Fibroblast of skin of right biceps (primary cell): ENCODE measurements at places on chromosomes 2 and 18.

- DNase-seq: no peak
Observed at GRCh38 chr2:217090024-217090473, 230.2 kb upstream of the TNP1 start.

DNA sequence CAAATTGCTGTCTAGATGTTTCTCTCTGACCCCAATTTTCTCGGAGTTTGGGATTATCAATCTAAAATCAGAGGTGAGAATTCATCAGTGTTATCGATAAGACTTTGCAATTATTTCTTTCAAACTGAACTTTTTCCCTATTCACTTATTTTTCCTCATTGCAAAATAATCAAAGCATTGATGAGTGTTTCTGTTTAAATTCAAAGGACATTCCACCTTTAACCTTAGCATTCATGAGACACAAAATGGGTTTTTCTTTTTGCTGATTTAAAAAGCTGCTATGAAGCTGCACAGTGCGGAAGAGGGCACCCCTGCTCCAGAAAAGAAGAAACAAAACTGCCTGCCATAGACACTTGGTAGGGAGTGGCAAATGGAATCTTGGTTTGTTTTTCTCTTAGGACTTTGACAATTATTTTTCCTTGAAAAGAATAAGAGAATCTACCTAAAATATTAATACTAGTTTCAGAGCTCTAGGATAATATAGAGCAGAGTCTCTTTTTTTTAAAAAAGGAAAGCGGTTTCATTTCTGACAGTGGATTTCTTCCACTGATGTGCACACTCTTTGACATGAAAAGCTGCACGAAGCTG is 203.4 kb downstream of the TGIF1 start:
- DNase-seq: no peak

- no peak for DNase-seq
Observed at GRCh38 chr2:70942396-70943204, 6.9 kb downstream of the ATP6V1B1 start.

DNA sequence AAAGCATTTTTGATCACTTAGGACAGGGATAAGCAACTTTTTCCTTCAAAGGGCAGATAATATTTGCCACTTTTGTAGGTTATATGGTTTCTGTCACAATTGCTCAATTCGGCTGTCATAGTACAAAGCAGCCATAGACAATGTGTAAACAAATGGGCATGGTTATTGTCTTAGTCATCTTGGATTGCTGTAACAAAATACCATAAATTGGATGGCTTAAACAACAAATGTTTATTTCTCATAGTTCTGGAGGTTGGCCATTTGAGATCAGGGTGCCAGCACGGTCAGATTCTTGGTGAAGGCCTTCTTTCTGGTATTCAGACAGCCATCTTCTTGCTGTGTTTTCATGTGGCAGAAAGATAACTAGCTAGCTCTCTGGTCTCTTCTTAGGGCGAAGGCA is 91.2 kb downstream of the TAF4B start:
- no peak for DNase-seq

GRCh38 chr2:16031058-16031847 is 90.9 kb downstream of the MYCN start:
- DNase-seq: no peak

- no peak for DNase-seq
Observed at GRCh38 chr2:126664234-126664633, 8.3 kb downstream of the GYPC start.

DNA sequence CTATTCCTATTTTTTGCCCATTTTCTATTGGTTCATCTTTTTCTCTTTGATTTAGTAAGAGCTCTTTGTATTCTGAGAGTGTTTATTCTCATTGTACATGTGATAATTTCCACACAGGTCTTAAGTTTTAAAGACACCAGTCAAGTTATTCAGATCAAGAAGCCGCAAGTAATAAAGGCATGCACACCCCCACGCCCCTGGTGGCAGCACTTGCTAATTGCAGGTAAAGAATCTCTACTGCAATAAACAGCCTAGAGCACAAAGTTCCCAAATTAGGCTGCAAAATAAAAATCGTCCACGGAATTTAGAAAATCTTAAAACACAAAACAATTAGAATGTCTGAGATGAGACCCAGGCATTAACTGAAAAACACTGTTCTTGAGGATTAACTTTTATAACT is 45.2 kb downstream of the ST3GAL5 start:
- no peak for DNase-seq

GRCh38 chr2:205948496-205948837 is 137.5 kb downstream of the INO80D start:
- no peak for DNase-seq

DNA sequence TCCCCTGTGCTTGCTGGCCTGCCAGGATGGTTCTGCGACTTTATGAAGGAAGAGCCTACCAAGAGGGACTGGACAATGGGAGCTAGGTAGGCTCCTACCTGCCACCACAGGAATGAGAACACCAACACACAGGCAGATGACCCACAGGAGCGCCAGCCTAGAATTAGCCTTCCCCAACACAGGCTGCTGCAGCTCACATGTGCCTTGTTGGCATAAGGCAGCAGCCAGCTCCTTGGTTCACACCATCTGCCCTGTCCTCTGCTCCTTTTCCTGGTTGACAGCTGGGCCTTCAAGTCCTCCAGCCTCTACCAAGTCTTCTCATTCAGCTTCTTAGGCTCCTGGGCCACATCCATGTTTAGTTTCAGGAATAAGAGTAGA is 705.4 kb upstream of the RAB6C start:
- DNase-seq: no peak

- DNase-seq: no peak
Observed at GRCh38 chr18:59218018-59218417, 1.9 kb upstream of the GRP start.

DNA sequence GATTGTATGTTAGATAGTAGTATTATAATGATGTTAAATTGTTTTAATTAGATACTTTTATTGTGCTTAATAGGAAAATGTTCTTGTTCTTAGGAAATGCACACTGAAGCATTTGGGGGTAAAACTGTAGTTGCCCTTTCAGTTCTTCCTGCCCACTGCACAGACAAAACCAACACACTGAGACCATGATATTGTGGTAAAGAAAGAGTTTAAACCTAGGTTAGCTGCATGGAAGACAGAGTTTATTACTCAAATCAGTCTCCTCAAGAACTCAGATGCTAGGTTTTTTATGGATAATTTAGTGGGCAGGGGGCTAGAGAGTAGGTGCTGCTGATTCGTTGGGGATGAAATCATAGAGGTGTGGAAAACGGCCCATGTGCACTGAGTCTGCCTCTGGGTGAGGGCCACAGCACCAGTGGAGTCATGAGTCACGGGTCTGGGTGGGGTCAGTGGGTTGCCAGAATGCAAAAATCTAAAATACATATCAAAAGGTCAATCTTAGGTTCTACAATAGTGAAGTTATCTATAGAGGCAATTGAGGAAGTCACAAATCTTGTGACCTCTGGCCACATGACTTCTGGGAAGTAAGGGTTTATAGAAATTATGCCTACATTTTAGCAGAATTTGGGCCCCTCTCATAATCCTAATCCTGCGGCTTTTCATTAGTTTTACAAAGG is 283.4 kb upstream of the FBXO11 start:
- no peak for DNase-seq

GRCh38 chr2:136059036-136059472 is 58.9 kb downstream of the CXCR4 start:
- no peak for DNase-seq
